ENCODE measurements at places on chromosomes 6 and 20.

DNA sequence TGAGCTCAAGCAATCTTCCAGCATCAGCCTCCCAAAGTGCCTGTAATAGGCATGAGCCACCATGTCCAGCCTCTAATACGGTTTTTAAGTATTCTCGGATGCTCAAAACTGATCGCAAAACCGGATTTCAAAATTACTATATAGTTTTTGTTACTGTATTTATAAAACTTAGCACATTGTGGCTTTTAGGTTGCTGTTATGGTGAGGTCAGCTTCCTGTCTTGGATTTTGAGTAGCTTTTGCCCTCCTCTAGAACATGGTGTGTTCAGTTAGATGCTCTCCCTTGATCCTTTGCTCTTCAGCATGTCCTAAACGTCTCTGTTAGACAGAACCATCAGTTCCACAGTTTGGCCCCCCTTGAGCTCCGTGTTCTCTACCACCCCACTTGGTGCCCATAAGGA lies 96.2 kb downstream of the RPP40 start:
- no peak for DNase-seq

DNA sequence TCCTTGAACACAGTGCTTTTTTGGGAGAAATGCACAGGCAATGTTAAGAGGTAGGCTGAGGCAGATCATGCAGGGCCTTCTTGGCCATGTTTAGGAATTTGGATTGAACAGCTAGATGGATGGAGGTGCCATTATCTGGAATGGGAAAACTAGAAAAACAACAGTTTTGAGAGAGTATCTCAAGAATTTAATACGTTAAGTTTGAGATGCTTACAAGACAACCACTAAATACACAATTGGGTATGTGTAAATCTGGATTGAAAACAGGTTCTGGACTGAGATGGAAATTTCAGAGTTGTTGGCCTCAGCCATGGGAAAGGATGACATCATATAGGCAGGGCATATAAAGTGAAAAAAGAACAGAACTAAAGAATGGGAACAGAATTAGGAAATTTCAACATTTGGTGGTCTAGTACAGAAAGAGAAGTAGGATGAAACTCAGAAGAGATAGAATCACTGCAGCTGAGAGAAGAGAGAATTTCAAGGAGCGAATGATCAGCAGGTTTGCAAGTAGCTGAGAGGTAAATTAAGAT lies 37.1 kb downstream of the NCOA7 start:
- DNase-seq: no peak

DNA sequence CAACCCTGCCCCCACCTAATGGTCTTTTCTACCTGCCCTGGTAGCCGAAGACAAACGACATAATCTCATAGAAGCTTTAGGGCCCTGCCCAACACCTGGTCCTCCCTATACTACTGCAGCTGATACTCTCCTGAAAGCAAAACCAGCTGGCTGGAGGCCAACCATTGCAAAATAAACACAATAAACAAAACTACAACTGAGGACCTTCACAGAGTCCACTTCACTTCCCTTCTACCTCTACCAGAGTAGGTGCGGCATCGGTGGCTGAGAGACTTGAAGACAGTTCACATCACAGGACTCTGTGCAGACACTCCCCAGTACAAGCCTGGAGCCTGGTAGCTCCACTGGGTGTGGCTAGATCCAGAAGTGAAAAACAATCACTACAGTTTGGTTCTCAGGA lies 476.2 kb downstream of the MMUT start:
- DNase-seq: no peak

DNA sequence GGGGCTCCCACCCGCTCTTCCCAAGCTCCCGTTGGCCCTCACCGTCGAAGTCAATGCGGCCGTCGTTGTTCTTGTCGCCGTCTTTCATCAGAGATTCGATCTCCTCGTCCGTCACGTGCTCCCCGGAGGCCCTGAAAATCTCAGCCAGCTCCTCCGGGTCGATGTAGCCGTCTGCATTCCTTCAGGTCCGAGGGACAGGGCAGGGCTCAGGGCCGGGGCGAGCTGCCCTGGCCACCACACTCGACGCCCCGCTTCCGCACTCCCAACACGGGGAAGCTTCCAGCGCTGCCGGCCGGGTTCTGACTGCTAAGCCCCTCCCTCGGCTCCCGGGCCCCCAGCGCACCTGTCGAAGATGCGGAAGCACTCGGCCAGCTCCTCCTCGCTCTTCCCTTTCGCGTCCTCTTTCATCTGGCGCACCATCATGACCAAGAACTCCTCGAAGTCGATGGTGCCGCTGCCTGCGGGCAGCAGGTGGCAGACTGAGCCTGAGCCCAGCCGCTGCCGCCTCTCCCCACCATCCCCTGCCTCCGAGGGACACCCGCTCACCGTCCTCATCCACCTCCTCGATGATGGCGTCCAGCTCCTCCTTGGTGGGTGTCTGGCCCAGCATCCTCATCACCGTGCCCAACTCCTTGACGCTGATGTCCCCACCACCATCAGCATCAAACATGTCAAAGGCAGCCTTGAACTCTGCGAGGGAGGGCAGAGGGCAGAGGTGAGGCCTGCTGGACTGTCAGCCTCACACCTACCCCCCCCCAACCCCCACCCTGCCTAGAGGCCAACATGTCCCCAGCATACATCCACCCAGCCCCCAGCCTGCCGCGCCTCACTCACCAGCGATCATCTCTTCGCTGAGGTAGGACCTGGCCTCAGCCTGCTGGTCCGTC lies 2.9 kb downstream of the TNNC2 start:
- DNase-seq: no peak

Measured in cortex of kidney (tissue), 1 donor.